T-helper 22 cell (primary cell): ENCODE measurements at places on chromosomes 11 and 22.

DNA sequence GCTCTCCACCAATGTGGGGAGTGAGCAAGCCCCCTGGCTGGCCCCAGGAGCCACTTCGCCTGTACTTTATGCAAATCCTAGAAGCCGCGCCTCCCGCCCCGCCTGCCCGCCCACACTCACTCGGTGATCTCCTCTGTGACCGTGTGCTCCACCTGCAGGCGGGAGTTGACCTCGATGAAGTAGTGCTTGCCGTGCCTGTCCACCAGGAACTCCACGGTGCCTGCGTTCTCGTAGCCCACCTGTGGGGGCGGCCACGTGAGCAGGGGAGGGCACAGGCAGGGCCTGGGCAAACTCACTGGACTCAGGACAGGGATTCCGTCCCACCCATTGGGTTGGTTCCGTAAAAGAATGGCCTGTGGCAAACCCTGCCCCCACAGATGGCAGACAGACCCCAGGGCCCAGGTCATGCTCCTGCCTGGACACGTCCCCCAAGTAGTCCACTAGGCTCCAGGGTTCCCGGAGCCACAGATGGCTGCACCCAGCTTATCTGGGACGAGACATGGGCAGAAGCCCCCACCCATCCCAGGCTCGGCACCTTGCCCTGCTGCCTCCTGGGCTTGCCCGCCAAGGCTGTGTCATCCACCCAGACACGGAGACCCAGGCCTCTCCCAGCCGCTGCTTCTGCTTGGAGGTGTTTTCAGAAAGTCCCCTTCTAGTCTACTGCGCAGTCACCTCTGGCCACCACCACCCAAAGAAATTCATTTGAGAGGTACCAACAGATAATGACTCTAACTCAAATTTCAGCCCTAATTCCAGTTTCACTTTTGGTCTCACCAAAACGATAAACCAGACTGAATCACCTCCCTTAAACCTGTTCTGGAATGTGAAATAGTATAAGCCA lies 12.1 kb downstream of the LRFN4 start:
- peak; percentile 56 for DNase-seq

DNA sequence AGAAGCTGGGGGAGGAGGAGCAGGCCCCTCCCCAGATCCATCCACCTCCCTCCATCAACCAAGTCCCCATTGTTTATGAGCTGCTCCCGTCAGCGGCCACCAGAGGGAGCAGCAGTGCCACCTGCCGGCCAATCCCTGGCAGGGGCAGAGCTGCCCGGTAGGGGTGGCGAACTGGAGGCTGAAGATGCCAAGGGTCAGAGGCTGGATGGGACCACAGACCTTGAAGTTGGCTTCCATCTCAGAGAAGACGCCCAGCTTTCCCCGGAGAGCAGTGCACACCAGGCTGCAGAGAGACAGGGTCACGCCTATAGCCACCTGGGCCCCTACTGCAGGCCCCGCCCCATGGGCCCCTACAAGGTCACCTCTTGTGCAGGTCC lies 3.6 kb downstream of the FIBP start:
- DNase-seq = peak; percentile 62

DNA sequence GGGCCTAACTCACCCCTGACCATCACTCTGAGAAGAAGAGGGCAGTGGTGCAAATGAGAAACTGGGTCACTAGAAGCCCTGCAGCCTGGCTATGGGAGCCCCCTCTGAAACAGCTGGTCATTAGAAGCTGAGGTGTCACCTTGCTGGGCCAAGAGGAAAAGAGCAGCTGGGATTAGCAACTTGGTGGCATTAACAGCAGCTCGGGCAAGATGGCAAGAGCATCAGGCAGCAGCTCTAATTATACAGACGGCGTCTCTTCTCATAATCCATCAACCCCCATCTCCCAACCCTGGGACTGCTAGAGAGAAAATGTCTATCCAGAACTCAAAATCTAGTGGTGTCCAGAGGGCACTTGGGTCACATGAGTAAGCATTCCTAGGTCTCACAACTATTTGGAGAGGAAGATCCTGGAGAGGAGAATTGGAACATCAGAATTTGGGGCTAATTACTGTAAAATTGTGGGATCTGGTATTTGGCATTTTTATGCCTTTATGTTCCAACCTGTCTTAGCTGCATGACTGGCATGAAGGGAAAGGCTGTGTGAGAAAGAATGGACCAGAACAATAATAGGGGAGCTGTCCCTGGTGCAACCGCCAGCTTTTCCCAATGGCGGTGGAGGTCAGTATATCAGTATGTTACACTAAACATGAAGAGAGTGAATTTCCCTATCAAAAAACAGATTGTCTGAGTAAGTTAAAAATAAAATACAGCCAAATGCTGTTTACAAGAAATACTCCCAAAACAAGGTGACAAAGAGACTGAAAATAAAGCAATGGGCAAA lies 7.6 kb upstream of the LMO1 start:
- DNase-seq = no peak

- no peak for DNase-seq
These were observed 192.4 kb downstream of the MAML2 start for GRCh38 chr11:96150609-96151008.

- no peak for DNase-seq
These were observed 1.0 kb downstream of the PATL1 start for GRCh38 chr11:59667812-59668187.

DNA sequence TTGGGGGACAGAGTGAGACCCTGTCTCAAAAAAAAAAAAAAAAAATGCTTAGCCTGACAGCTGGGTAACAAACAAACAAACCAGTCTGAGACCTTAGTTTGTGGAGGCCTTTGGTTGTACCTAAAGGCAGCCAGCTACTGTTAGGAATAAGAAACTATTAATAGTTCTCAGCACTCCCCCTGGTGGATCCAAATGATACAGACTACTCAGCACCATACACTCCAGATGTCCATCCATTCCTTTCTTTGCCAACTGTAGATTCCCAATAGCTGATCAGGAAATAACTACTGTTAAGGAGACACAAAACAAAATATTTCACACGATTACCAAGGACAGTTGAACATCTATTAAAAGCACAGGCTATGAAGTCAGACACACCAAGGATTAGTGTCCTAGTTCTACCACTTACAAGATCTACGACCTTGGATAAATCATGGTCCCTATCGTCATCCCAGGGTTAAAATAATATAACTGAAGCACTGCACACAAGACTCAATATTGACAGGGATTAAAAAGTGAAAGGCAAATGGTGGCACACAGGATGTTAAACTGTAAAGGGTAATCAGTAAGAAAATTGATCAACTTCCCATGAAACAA lies 17.2 kb downstream of the CLDN25 start:
- DNase-seq = no peak

GRCh38 chr22:28999919-29000556 lies 61.6 kb downstream of the C22orf31 start:
- no peak for DNase-seq

DNA sequence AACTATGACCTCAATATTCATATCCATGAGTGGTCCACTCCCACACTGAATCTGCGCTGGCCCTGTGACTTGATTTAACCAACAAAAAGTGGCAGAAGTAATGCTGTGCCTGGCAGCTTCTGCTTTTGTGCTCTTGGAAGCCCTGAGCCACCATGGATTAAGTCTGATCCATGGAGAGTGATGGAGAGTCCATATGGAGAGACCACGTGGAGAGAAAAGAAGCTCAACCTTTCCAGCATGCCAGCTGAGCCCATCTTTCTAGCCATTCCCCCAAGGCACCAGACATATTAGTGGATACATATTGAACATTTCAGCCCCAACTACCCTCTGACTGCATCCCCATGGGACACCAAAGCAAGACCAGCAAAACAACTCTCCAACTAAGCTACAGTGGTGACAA lies 16.0 kb downstream of the LRRC55 start:
- DNase-seq = no peak

- no peak for DNase-seq
These were observed 688 bp downstream of the SERPING1 start for GRCh38 chr11:57597916-57598830.

GRCh38 chr11:75918331-75918730 lies 103.3 kb downstream of the UVRAG start:
- no peak for DNase-seq

DNA sequence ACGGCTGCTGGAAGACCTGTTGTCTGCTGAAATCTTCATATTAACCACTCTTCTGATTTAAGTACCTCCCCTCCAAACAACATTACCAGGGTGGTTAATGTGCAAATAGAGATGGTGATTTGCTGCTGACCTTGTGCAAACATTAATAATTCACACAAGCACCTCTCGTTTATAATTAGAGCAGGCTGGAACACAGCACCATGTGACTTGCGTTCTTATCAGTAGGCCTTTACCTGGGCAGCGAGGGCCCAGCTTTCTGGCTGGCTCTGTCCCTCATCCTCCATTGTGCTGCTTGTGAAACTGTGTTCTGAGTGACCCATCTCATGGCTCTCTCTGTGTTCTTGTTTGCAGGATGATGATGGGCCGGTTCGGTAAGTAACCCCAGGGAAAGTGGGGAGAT lies 41.0 kb upstream of the PARVG start:
- no peak for DNase-seq

DNA sequence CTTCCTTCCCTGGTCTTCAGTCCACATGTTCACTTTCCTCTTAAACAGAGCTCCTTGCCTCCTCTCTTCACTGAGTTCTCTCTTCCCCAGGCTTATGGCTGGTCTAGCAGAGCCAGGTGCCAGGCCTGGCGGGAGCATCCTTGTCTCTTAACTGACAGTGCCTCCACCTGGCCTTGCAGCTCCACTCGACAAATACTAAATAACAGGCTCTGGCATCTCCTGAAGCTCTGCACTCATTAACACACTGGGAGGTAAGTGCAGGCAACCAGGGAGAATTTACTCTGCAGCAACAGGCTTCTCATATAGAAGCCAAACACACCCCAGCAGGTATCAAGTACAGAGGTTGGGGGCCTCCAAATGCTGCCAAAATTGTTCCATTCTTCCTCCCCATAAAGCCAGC lies 438.1 kb downstream of the SOX6 start:
- no peak for DNase-seq

DNA sequence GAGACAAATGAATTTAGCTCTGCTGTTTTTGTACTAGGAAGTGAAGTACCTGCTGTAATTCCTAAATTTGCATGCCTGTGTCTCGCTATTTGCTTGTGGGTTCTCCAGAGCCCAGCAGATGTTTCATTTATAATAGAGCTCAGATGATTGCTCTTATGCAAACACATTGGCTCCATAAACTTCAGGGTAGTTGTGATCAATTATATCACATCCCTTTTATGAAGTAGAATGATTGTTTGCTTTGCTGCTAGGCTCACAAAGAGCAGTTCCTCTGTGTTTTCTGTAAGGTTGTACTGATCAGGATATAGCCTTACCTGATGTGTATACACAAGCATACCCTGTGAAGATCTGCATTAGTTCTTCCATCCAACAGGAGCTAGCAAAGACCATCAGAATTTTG lies 64.1 kb downstream of the C11orf87 start:
- no peak for DNase-seq

- DNase-seq = no peak
These were observed 13.1 kb downstream of the ADM start for GRCh38 chr11:10317776-10318526.

- DNase-seq = no peak
These were observed 49.9 kb downstream of the ALX4 start for GRCh38 chr11:44260081-44260480.

- DNase-seq = no peak
These were observed 84.1 kb downstream of the NXPE2 start for GRCh38 chr11:114762408-114762807.

- DNase-seq = no peak
These were observed 42.2 kb upstream of the PRDM11 start for GRCh38 chr11:45104006-45104789.

- no peak for DNase-seq
These were observed 59.4 kb downstream of the FBLN1 start for GRCh38 chr22:45562102-45562501.

- DNase-seq = no peak
These were observed 155.2 kb downstream of the DCDC1 start for GRCh38 chr11:31214372-31214771.

GRCh38 chr11:12704049-12704448 lies 29.8 kb downstream of the TEAD1 start:
- DNase-seq = no peak

- DNase-seq = no peak
These were observed 1.9 kb upstream of the NECTIN1 start for GRCh38 chr11:119730789-119731386.

DNA sequence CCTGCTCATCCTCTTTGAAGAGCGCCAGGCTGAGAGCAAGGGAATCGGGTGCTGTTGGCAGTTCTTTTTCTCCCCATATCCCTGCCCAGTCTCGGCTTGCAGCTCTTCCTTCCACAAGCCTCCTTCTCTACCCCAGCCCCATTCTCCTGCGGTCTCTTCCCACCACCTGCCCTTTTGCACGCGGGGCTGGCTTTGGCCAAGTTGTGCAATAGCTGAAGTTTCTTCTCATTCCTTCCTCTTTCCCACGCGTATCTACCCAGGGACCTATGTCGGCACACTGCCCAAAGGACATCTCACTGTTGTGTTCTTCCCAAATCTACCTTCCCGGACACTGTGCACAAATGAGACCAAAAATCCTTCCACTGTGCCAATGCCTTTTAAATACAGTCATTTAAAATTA lies 22.3 kb upstream of the HTR3A start:
- DNase-seq = no peak

GRCh38 chr11:126710804-126711399 lies 289.7 kb downstream of the KIRREL3 start:
- DNase-seq = no peak

- no peak for DNase-seq
These were observed 339.9 kb downstream of the SOX6 start for GRCh38 chr11:16016468-16016829.

DNA sequence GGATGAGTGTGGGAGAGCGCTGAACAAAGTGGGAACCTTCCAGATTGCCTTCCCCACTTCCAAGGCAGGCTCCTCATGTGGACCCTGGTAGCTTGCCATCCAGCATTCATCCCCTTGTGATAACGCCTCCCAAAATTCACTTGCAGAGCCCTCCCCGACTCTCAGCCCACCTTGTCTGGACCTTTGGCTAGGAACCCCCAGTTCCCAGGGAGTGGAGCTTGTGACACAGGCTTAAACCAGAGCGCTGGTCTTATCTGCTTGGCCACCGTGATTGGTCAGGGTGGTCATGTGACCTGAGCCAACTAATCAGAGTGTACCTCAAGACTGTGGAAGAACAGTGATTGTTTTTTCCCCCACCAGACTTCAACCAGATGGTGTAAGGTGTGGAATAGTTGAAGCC lies 9.6 kb upstream of the SLC35C1 start:
- DNase-seq = no peak
